AG10803 (cell line): ENCODE measurements at places on chromosomes 11 and 22.

DNA sequence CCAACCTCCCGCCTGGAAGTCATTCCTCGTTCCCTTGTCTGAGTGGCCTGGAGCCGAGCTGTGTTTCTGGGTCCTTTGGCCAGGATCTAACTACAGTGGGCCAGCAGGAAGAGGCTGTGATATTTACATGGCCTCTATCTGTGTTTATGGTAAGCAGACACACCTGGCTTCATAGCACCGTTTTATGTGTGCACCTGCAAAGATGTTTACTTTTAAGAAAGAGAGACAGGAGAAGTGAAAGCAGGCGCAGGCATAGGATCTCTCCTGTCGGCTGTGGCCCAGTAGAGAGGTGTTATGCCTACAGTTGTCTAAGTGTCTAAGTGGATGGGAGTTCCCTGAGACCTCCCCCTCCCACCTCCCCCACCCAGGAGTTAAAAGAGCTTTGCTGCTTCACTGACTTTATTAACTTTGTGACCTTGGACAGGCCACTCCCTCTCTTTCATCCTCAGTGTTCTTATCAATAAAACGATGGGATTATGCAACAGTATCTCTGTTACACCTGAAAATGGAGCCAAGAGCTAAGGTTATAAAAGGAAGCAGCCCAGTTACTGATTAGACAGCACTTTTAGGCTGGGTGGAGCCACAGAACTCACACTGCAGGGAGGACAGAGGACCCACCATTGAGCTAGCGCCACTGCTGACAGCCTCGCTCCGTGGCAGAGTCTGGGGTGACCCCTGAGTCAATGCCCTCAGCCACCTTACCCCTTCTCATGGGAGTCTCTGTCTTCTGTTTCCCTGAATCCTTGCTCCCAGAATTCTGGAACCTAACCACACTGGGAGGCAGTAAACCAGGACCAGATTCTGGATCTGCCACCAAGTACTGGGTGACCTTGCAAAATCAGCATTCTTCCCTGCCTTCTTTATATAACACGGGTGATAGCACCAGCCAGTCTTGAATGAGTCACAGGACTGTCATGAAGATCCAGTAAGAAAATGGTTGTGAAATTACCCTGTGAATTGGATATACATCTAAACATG, 22.0 kb downstream of the ST14 start:
- peak; percentile 87 for DNase-seq

- no peak for DNase-seq
Observed at GRCh38 chr11:10575346-10576034, 7.0 kb upstream of the LYVE1 start.

GRCh38 chr11:96741068-96741467, 351.3 kb downstream of the JRKL start:
- DNase-seq: peak; percentile 45

GRCh38 chr11:540583-541432, 3.5 kb downstream of the LRRC56 start:
- DNase-seq: no peak

GRCh38 chr11:73163638-73164174, 21.6 kb upstream of the FCHSD2 start:
- no peak for DNase-seq

DNA sequence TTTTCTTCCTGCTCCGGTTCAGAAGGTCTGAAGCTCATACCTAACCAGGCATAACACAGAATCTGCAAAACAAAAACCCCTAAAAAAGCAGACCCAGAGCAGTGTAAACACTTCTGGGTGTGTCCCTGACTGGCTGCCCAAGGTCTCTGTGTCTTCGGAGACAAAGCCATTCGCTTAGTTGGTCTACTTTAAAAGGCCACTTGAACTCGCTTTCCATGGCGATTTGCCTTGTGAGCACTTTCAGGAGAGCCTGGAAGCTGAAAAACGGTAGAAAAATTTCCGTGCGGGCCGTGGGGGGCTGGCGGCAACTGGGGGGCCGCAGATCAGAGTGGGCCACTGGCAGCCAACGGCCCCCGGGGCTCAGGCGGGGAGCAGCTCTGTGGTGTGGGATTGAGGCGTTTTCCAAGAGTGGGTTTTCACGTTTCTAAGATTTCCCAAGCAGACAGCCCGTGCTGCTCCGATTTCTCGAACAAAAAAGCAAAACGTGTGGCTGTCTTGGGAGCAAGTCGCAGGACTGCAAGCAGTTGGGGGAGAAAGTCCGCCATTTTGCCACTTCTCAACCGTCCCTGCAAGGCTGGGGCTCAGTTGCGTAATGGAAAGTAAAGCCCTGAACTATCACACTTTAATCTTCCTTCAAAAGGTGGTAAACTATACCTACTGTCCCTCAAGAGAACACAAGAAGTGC, 661 bp upstream of the MALAT1 start:
- DNase-seq: peak; percentile 74

DNA sequence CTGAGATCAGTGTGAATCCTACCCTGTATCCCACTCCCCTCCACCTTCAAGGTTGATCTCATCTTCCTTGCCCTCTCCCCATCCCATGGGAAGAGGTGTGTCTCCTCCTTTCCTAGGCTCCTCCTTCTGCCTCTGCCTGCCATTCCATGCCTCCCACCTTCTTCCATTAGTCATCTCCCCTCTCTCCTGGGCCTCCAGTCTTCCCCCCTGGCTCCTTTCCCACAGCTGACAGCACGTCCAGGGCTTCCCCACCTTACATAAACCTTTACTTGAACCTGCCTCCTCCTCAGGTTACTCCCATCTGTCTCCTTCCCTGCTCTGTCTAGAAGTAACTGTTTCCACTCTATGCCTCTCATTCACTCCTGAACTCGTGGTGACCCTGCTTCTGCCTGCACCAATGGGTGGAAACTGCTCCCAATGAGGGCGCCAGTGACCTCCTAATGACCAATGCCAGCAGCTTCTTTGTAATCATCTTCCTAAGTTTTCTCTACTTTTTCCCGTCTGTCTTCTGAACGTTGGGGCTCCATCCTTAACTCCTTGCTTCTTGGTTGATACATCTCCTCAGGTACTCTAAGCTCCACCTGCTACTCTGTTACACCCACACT, 266.9 kb upstream of the NARS2 start:
- DNase-seq: no peak

DNA sequence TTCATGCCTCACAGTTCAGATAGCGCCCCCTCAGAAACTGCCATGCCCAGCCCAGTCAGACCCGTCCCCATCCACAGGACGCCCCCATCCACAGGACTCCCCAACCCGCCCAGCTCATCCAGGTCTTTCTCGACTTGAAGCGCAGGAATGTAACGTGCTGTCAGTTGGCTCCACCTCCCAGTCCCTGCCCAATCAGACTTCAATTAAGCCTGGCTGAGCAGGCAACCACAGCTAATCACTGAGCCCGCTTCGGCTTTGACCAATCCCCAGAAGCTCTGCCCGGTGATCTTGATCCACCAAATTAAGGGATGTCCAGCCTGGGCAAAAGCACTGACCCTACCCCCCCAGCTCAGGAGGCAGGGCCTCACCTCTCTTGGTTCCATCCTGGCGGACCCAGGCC, 10.5 kb upstream of the MFNG start:
- DNase-seq: peak; percentile 59

- peak; percentile 19 for DNase-seq
Observed at GRCh38 chr11:93510196-93510873, 32.9 kb downstream of the SMCO4 start.
